ENCODE measurements at places on chromosomes 2 and 18. TPM values are rescaled to one million over a fixed set of nuclear protein-coding genes. Genes with fewer than 3 reads are reported as not detected.
A peak's percentile ranks its signal among the peaks of the same experiment; 100 is the strongest.

- no peak for DNase-seq
These were observed 33.9 kb downstream of the ERLEC1 start for GRCh38 chr2:53820711-53821110.

DNA sequence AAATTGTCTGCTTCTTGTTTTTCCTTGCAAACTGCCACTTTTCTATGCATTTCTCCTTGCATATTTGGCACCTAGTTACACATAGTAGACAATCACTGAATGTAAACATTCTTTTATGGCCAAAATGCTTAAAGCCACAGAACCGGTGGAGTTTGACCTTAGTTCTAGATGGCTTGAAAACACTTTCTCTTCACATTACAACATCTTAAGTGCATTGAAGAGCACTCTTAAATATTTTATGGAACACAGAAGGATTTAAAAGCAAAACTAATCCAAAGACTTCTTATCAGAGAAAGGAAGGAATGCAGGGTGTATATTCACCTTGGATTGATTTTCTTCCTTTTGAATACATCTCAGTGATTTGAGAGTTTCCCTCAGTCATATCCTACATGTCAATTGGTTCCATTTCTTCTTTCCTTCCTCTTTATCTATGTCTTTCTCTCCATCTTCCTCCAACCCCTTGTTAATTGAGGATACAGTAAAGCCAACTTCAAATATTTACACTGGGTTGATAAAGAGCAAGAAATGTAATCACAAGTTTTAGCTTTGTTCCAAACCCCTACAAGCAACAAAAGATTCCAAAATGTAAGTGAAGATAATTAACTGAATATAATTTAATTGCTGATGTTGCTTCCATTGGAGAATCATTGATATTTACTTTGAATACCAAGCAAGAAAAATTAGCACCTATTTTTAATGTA lies 548.0 kb downstream of the CNTNAP5 start:
- DNase-seq: no peak

DNA sequence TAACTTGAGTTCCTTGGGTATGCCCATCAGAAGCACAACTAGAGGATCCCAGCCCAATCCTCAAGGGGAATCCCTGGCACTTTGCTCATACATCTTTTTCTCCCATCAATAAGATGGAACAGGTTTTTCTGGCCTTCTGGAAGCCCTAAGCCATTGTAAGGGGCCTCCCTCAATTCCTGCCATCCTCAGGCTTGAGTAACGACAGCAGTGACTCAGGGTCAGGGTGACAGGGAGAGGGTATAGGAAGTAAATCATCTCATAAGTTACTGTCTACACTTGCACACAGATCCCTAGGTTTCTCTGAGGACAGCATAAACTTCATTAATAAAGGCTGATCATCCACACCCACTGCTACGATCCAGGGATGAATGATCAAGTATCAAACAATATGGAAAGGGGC lies 35.0 kb downstream of the AMER3 start:
- no peak for DNase-seq

DNA sequence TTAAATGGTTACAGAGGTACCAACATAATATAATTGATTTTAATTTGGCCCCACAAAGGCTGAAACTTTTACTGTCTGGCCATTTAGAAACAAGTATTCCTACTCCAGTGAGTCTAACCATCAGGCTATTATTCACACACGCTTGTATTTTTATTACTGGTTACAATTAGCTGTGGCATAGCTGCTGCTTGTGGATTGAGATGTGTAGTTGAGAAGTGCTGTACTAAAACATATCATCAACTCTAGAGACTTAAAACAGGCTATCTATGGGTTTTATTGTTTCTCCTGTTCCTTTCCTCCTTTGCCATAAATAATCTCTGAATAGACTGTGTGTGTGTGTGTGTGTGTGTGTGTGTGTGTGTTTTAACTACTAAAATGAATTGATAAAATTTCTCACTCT lies 530.2 kb downstream of the CCDC85A start:
- no peak for DNase-seq

GRCh38 chr2:136423516-136423996 lies 305.6 kb upstream of the CXCR4 start:
- DNase-seq: peak; percentile 89

DNA sequence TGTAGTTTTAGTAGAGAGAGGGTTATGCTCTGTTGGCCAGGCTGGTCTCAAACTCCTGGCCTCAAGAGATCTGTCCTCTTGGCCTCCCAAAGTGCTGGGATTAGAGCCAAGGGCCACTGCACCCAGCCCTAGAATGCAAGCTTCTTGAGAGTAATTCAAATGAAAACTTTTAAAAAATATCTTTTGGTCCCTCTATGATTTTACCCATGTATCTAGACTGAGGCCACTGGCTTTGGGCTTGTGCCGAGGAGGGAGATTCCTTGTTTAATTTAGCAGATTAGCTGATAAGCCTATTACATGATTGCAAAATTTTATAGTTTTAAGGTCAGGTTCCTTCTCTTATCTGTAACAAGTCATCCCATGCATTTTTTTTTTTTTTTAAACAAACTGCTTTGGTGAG lies 59.5 kb upstream of the CCDC195 start:
- DNase-seq: no peak

TSPYL6 gene
- total RNA-seq: 0.30 TPM

All from spinal cord (tissue), 10 donors.